Neuronal stem cell (in vitro differentiated cells): ENCODE measurements at places on chromosomes 3 and 15.
A peak's percentile ranks its signal among the peaks of the same experiment; 100 is the strongest.

- no peaks in the 10 kb centered on the region for H3K4me1 ChIP-seq
- H3K27ac ChIP-seq: no peak overlapping the region
- no peak for DNase-seq
- H3K27me3 ChIP-seq: no peaks in the 10 kb centered on the region
- H3K36me3 ChIP-seq: peaks cover 24% of the 10 kb centered on the region
Measured at GRCh38 chr15:61888074-61888780, 172.0 kb downstream of the VPS13C start.

DNA sequence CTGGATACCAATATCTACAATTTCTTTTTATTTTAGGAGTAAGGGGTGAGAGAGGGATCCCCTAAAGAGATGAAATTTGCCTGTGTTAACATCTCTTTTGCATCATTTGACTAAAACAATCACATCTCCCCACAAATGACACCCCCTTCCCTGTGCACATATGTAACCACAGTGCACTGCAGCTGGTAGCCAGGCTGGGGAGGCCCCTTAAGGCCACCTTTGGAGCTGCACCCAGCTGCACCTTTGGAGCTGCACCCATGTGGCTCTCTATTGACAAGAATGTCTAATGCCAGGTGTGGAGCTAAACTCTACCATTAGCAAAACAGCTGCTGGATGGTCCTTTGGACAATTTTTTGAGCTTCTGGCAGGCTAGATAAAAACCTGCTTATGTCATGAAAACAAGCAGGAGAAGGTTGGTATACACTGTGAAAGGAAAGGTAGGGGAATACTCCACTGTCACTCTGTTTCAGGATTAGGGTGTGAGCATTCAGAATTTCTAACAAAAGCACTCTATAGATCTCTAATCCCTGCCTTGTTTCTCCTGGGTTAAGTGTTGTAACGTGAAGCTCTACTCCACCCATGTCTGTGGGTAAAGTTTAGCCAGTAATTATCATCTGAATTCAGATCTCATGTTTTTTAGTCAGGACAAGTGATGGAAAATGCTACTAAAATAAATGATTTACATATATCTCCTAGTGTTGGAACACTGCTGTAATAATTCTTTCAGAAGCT lies 52.1 kb downstream of the TFG start:
- H3K27ac ChIP-seq: no peak overlapping the region
- H3K4me1 ChIP-seq: peaks cover 6% of the 10 kb centered on the region
- no peaks in the 10 kb centered on the region for H3K36me3 ChIP-seq
- H3K4me3 ChIP-seq: no peak overlapping the region
- no peak for DNase-seq
- H3K27me3 ChIP-seq: no peaks in the 10 kb centered on the region

DNA sequence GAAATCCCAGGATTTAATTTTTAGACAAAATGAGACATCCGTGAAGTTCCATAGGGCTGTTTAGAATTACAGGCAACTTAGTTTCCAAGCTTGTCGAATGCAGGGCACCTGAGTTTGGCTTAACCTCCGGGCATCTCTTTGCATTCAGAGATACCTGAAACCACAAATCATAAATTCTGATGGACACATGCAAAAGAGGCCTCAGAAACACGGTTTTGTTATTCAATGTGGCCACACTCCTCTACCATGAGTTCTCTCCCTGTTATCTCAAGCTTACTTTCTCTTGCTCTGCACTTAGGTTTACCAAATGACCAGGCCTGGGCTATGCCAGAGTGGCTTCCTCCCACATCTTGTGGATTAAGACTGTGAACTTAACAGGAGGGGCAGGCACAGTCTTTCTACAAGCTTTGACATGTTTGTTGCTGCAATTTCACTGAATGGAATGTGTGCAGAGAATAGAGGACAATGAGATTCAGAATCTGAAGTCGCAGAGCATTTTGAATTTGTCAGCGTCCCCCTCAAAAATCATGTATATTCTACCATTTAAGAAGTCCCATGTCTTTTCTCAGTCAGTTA lies 137.7 kb downstream of the TPRG1 start:
- no peak for DNase-seq
- no peak overlapping the region for H3K27ac ChIP-seq
- H3K36me3 ChIP-seq: no peaks in the 10 kb centered on the region
- H3K4me1 ChIP-seq: no peaks in the 10 kb centered on the region

DNA sequence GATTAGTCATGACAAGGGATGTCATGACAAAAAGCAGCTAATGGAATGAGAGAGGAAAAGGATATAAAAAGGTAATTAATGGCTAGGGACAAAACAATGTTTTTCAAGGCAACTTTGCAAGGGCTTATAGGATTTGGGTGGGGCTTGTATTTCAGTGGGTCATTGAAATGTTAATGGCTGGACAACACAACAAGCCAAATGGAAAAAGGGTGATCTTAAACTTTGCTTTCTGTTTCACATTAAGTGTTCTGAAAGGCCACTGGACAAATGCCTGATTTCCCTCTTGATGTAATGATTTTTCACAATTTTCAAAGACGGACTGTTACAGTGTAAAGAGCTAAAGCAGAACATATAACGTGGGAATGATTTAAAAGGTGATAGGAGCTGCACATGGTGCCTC lies 345.0 kb downstream of the TUSC7 start:
- no peaks in the 10 kb centered on the region for H3K4me1 ChIP-seq
- H3K27ac ChIP-seq: no peak overlapping the region
- H3K4me3 ChIP-seq: no peak overlapping the region
- H3K36me3 ChIP-seq: no peaks in the 10 kb centered on the region

- H3K27me3 ChIP-seq: no peaks in the 10 kb centered on the region
- H3K4me1 ChIP-seq: peaks cover 11% of the 10 kb centered on the region
- no peak for DNase-seq
- no peaks in the 10 kb centered on the region for H3K36me3 ChIP-seq
Measured at GRCh38 chr3:160981217-160981938, 123.8 kb downstream of the B3GALNT1 start.

DNA sequence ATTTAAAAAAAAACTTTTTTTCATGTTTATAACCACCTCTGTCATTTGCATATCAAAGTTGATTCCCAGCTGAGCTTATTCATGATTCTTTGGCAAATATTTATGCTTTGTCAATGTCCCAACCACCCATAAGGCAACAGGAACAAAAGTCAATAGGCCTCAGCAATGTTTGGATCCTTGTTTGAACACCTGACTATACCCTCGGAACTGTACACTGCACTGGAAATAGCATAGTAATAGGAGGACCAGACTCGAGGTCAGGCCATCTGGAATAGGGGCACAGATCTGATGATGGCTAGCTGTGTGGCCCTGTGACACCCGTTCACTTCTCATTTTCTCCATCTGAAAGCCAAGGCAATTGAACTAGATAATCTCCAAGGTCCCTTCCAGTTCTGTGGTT lies 301.7 kb upstream of the ATP11B start:
- peak overlapping the region; percentile 65 for H3K27ac ChIP-seq
- H3K4me1 ChIP-seq: peaks cover 5% of the 10 kb centered on the region
- DNase-seq: no peak

- peaks cover 34% of the 10 kb centered on the region for H3K4me1 ChIP-seq
- no peaks in the 10 kb centered on the region for H3K36me3 ChIP-seq
- H3K4me3 ChIP-seq: no peak overlapping the region
- no peak overlapping the region for H3K27ac ChIP-seq
- DNase-seq: no peak
- H3K27me3 ChIP-seq: no peaks in the 10 kb centered on the region
Measured at GRCh38 chr3:25424614-25425013, 3.4 kb upstream of the RARB start.

- H3K27me3 ChIP-seq: no peaks in the 10 kb centered on the region
- H3K36me3 ChIP-seq: no peaks in the 10 kb centered on the region
- H3K4me1 ChIP-seq: no peaks in the 10 kb centered on the region
Measured at GRCh38 chr3:24388159-24388558, 106.5 kb downstream of the THRB start.

DNA sequence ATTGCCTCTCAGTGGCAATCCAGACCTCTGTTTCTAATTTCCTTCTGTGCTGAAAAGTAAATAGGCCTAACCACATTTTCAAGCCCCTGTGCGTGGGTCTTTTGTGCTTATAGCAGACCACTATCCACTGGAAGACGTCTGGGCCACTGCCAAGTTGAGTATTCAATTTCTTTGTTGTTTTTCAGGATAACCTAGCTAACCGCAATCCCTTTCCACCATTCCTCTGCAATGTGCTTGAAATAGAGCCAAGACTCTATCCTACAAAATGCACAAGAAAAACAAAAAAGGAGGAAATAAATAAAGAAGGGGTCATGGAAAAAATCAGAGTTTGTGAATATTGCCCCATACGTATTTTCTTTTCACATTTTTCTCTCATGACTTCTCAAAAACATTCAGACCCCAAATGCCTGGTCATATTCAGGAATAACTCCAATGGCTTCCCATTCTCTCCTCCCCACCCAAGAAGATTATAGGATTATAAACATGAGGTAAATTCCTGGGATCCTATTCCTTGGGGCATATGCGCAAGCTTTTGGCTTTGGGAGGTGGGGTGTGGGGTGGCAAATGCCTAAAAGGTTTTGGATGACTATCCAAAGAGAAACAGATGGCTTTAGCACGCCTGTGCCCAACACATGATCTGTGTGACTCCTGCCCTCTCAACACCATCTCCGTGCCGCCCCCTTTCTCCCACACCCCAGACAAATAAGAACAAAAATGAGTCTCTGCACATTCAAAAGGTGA lies 217.9 kb upstream of the THBS1 start:
- no peaks in the 10 kb centered on the region for H3K27me3 ChIP-seq
- no peak overlapping the region for H3K4me3 ChIP-seq
- no peak for DNase-seq

DNA sequence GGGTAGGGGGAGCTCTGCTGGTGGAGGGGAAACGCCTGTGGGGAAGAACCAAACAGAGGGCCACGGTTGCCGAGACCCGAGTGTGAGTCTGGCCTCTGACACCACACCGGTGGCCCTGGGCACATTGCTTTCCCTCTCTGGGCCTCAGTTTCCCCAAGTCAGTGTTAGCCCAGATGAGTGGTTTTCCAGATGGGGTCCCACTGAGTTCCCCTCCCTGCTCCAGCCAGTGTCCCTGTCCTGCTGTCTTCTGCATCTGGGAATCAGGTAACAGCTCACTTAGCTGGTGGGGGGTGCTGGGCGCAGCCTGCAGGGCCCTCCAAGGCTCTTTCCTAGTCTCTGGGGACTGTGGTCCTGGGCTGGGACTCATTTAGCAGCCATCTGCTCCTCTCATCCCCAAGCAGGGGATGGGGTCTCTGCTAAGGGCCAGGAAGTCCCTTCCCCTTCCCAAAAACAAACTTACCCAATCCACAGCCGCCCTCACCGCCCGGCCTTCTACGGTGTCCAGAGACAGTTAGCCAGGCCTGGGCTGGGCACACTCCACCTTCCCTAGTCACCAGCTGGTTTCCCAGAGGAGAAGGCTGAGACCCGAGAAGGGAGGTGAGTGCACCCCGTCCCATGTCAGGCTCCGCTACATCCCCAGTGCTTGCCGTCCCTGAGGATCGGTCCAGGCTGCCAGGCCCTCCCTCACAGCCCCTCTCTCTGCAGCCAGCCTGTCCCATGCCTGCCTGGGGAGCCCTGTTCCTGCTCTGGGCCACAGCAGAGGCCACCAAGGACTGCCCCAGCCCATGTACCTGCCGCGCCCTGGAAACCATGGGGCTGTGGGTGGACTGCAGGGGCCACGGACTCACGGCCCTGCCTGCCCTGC lies 676 bp downstream of the GP9 start:
- H3K27ac ChIP-seq: no peak overlapping the region
- H3K4me1 ChIP-seq: no peaks in the 10 kb centered on the region
- no peak overlapping the region for H3K4me3 ChIP-seq
- DNase-seq: no peak
- no peaks in the 10 kb centered on the region for H3K36me3 ChIP-seq

- no peaks in the 10 kb centered on the region for H3K27me3 ChIP-seq
- no peaks in the 10 kb centered on the region for H3K36me3 ChIP-seq
- H3K27ac ChIP-seq: no peak overlapping the region
- no peak for DNase-seq
- H3K4me1 ChIP-seq: no peaks in the 10 kb centered on the region
Measured at GRCh38 chr15:39502082-39502447, 78.8 kb upstream of the THBS1 start.

DNA sequence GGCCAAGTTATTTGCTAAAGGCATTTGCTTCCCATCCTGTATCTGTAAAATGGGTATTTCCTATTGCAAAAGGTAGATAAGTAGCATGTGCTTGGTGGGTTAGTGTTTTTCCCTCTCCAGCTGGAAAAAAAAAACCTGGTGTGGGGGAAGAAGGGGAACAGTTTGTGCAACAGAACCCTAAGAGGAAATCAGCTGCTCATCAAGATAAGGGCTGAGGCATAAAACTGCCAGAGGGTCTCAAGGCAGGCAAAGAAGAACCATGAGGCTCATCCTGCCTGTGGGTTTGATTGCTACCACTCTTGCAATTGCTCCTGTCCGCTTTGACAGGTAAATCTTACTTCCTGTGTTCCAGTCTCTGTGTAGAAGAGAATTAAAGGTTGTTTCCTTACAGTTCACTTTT lies at the start of gene CPA3:
Gene CPA3 (plus strand): TSS at position 248 of the 400 bp plus-strand sequence. CDS start 12 bp downstream, at position 260.
- H3K4me3 ChIP-seq: no peak within 1 kb of the TSS
- H3K27me3 ChIP-seq: peaks cover 2% of the 10 kb centered on the region
- no peaks in the 10 kb centered on the region for H3K36me3 ChIP-seq
- no peak for DNase-seq
- H3K27ac ChIP-seq: no peak within 1 kb of the TSS
- no peaks in the 10 kb centered on the region for H3K4me1 ChIP-seq

DNA sequence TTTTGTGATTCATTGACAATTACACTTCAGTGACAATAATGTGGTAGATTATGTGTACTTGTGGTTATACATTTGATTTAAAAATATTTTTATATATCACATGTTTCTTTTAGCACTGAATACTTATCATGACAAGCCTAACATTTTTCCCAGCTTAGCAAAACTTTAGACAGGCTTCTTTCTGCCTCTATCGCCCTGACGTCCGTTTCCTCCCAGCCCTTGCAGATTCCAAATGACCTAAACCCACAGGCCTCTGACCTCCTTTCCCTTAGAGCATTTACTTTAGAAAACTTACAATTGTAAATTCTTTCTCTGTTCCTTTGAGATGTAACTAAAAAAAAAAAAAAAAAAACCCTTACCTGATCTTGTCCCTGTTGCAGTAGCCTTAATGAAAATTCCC lies 326.1 kb downstream of the UNC13C start:
- H3K36me3 ChIP-seq: no peaks in the 10 kb centered on the region
- DNase-seq: no peak
- H3K27me3 ChIP-seq: no peaks in the 10 kb centered on the region

DNA sequence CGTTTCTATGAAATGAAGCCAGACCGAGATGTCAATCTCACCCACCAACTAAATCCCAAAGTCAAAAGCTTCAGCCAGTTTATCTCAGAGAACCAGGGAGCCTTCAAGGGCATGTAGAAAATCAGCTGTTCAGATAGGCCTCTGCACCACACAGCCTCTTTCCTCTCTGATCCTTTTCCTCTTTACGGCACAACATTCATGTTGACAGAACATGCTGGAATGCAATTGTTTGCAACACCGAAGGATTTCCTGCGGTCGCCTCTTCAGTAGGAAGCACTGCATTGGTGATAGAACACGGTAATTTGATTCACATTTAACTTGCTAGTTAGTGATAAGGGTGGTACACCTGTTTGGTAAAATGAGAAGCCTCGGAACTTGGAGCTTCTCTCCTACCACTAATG lies 41.9 kb upstream of the TRA2B start:
- H3K36me3 ChIP-seq: no peaks in the 10 kb centered on the region
- no peaks in the 10 kb centered on the region for H3K4me1 ChIP-seq
- H3K4me3 ChIP-seq: no peak overlapping the region
